Spleen (tissue), 13 donors: ENCODE measurements at places on chromosomes 7 and 10.

GRCh38 chr7:37494926-37495325 is 46.3 kb upstream of the ELMO1 start:
- no peaks in the 10 kb centered on the region for H3K27me3 ChIP-seq
- H3K4me1 ChIP-seq, result no peaks in the 10 kb centered on the region
- no peak overlapping the region for H3K4me3 ChIP-seq
- no peaks in the 10 kb centered on the region for H3K36me3 ChIP-seq
- no peak overlapping the region for H3K27ac ChIP-seq

DNA sequence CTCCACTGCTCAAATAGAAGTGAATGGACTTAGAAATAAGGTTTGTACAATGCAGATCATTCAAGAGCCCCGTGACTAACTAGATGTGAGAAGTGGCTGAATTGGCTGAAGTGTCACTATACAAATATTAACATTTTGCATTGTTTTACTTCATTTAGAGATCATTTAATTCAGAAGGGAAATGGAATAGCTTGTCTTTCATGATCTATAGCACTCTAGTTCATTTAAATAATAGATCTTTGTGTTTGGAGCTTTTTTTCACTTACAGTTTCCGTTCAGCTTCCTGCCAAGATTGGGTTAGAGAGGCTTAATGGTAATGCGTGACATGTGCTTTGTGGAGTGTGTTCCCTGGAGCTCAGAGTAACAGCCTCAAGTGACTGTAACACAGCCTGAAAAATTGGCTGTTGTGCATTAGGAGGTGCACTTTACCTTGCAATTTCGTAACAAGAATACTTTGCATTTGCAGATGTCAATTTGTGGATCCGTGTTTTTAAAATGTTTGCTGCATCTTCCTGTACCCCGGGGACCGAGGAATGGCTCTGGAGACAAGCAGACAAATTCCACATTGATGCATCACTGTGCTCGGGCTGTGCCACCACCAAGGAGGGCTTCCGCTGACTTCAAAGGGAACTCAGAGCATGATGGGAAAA is 170.3 kb downstream of the NRP1 start:
- no peaks in the 10 kb centered on the region for H3K36me3 ChIP-seq
- H3K4me3 ChIP-seq, result no peak overlapping the region
- no peaks in the 10 kb centered on the region for H3K27me3 ChIP-seq
- no peak for DNase-seq
- H3K4me1 ChIP-seq, result peaks cover 7% of the 10 kb centered on the region

GRCh38 chr10:83943049-83943448 is 196.3 kb upstream of the GHITM start:
- no peak overlapping the region for H3K4me3 ChIP-seq
- no peaks in the 10 kb centered on the region for H3K36me3 ChIP-seq
- DNase-seq, result no peak
- no peak overlapping the region for H3K27ac ChIP-seq
- no peaks in the 10 kb centered on the region for H3K4me1 ChIP-seq

DNA sequence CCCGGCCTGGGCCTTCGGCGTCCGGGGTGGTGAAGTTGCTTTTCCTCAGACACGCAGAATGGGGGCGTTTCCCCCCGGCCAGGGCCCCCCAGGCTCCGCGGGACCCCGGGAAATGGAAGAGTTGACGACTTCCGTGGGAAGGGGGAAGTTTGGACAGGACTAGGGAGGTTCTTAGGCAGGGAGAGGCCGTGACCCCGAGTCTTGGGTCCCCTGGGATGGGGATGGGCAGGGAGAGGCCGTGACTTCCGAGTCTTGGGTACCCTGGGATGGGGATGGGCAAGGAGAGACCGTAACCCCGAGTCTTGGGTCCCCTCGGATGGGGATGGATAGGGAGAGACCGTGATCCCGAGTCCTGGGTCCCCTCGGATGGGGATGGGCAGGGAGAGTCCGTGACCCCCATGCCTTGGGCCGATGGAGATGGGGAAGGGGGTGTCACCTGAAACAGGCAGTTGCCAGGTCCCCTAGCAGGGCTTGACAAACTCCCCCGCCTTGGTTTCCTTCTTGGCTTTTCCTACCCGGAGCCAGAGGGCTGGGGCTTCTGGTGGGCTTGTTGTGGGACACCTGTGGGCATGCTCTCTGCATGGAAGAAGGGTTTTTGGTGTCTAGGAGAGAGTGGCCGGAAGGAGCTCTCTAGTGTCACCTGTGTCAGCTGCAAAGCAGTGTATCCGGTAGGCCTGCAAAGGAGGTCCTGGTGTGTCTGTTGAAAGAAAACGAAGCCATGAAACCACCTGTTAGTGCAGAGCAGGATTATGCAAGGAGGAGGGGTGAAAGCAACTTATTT is 1.1 kb downstream of the TRRAP start:
- H3K27ac ChIP-seq, result peak overlapping the region; percentile 99
- peaks cover 27% of the 10 kb centered on the region for H3K36me3 ChIP-seq
- DNase-seq, result peak; percentile 85
- peaks cover 15% of the 10 kb centered on the region for H3K4me1 ChIP-seq

DNA sequence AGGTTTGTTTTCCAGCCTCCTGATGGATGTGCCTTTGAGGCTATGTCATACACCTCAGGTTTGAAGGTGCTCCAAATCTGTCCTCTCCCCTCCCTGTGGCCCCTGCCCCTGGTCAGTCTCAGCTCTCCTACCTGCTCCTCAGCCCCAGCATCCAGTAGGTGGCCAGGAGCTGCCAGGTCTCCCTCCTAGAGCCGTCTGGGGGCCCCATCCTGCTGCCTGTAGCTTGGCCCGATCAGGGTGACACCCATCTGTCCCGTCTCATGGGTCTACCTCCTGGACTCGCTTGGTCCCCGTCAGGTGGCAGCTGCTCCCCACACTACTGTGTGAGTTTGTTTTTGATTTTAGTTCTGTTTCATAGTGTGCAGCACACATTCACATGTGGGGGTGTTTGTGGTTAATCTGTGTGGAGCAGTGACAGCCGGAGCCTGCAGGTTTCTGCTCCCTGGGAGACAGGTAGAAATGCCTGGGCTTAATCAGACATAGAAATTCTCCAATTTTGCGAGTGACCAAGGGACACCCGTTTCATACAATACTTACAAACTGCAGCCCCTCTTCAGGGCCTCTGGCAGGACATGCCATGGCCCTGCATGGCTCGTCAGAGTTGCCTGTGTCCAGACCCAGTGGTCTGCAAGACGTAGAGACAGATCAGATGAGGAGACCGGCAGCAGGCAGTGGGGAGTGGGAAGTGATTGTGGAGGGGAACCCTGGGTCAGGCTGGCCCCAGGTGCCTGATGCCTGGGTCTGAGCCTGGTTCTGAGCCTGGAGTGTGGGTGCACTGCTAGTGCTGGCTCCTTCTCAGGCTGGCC is 17.1 kb downstream of the ADCY1 start:
- no peaks in the 10 kb centered on the region for H3K36me3 ChIP-seq
- no peaks in the 10 kb centered on the region for H3K4me1 ChIP-seq
- H3K27me3 ChIP-seq, result no peaks in the 10 kb centered on the region
- H3K4me3 ChIP-seq, result no peak overlapping the region
- peak; percentile 65 for DNase-seq

- peak overlapping the region; percentile 61 for H3K27ac ChIP-seq
- peak; percentile 67 for DNase-seq
- no peak overlapping the region for H3K4me3 ChIP-seq
- H3K36me3 ChIP-seq, result peaks cover 3% of the 10 kb centered on the region
Observed at GRCh38 chr7:1948301-1948796, 278.3 kb downstream of the ELFN1 start.

DNA sequence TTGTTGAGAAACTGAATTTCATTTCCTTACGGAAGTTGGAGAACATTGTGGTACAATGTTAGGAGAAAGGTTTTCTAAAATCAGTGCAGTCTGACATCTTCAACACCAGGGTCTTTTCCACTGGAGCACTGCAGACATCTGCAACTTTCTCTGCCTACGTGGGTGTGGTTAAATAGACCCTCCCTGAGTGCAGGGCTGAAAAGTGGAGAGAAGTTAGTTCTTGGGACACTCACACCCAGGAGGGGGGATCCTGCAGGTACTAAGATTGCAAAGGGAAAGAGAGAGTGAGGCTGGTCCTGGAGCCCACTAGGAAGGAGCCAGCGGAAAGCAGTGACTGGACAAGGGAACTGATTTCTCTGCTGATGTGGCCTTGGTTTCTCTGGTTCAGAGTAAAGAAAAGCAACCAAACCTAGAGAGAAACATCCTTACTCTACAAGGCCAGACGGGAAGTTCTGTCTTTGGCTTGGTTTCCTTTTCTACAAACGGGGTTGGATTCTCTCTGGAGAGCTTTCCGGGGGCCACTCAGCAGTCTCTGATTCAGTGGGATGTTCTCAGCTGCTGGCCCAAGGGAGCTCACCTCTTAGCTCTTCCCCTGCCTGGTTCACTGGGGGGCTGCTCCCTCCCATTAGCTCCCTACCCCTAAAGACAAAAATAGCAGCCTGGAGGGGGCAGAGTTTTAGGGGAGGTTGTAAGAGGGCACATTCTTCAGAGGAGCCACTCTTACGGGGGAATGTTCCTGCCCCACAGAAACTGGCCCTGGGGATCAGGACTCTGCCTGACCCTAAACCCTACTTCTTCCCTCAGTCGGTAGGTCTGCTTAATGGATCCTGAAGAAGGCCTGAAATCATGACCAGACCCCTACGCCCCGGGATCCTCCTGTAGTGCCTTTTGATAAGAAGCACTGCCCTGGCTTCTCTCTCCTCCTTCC is 2.7 kb downstream of the UPP1 start:
- H3K27ac ChIP-seq, result peak overlapping the region; percentile 93
- DNase-seq, result peak; percentile 61
- H3K4me3 ChIP-seq, result peak overlapping the region; percentile 9
- H3K36me3 ChIP-seq, result peaks cover 60% of the 10 kb centered on the region
- H3K27me3 ChIP-seq, result no peaks in the 10 kb centered on the region

DNA sequence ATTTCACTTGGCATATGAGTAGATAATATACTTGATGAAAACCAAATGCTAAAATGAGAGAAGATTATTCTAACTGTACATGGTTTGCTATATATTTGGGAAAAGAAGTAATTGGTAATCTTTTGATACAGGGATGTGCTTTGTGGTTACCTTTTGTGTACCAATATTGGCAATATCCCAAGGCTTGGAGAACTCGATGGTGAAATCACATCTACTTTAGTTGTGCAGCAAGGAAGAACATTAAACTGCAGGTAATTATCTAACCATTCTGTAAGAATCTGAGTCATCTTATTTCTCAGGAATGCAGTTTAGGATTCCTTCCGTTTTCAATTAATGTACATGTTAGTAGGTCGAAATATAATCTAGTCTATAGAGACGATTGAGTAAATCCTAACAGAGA is 64.1 kb downstream of the SRI start:
- no peak overlapping the region for H3K27ac ChIP-seq
- no peak for DNase-seq
- H3K27me3 ChIP-seq, result no peaks in the 10 kb centered on the region
- H3K4me1 ChIP-seq, result no peaks in the 10 kb centered on the region
- H3K36me3 ChIP-seq, result no peaks in the 10 kb centered on the region

- no peak for DNase-seq
- no peaks in the 10 kb centered on the region for H3K4me1 ChIP-seq
- H3K4me3 ChIP-seq, result no peak overlapping the region
- no peaks in the 10 kb centered on the region for H3K36me3 ChIP-seq
Observed at GRCh38 chr10:21904930-21905329, 98.6 kb downstream of the DNAJC1 start.

- H3K4me3 ChIP-seq, result peak within 1 kb of the TSS; percentile 96
- no peaks in the 10 kb centered on the region for H3K27me3 ChIP-seq
- DNase-seq, result peak; percentile 97
- H3K4me1 ChIP-seq, result peaks cover 54% of the 10 kb centered on the region
- H3K27ac ChIP-seq, result peak within 1 kb of the TSS; percentile 85
Observed at GRCh38 chr7:66920769-66921395, at the start of gene TMEM248. Gene TMEM248 (plus strand): TSS chr7:66921225. CDS start chr7:66941866, 20,641 bp downstream.

DNA sequence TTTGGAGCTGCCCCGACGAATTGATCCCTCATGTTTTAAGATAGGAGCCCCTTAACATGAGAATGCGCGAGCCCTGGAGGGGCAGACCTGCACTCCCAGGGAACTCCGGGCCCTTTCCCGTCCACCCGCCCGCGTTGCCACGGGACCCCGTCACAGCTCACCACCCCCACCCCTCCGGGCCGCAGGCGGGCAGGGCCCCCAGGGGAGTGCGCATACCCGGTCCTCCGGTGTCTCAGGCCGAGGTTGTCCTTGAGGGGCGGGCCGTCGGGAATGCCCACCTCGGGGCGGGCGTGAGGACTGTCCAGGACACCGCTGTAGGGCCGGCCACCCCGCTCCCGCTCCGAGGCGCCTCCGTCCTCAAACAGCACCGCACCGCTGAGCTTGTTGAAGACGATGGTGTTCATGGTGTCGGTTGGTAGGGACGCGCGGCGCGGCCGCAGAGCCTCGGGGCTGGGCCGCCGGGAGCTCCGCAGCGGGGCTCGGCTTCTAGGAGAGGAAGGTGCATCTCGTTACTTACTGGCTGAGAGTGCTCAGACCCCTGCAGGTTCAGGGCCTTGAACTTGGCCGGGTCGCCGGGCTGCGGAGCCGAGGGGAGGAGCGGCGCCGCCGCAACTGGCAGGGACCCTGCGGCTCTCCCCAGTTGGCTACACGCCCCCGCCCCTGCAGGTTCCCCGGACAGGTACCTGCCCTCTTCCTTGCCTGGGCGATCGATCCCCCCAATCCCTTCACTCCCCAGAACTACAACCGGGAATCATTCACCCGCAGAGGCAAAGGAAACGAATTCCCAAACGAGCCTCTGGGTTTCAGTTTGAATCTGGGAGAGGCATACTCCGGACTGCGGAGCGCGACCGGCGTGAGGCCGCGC is 2.4 kb downstream of the MKX start:
- no peaks in the 10 kb centered on the region for H3K36me3 ChIP-seq
- H3K27ac ChIP-seq, result peak overlapping the region; percentile 36
- peaks cover 34% of the 10 kb centered on the region for H3K4me1 ChIP-seq
- peaks cover 99% of the 10 kb centered on the region for H3K27me3 ChIP-seq
- H3K4me3 ChIP-seq, result peak overlapping the region; percentile 89

- no peak for DNase-seq
- H3K36me3 ChIP-seq, result no peaks in the 10 kb centered on the region
- H3K4me1 ChIP-seq, result no peaks in the 10 kb centered on the region
- H3K27ac ChIP-seq, result no peak within 1 kb of the TSS
- H3K27me3 ChIP-seq, result no peaks in the 10 kb centered on the region
Observed at GRCh38 chr10:5196702-5197113, at the start of gene AKR1C4. Gene AKR1C4 (plus strand): TSS chr10:5196837. CDS start chr10:5196868, 31 bp downstream.

- DNase-seq, result no peak
- H3K4me3 ChIP-seq, result no peak overlapping the region
- H3K4me1 ChIP-seq, result no peaks in the 10 kb centered on the region
- no peaks in the 10 kb centered on the region for H3K36me3 ChIP-seq
- no peaks in the 10 kb centered on the region for H3K27me3 ChIP-seq
Observed at GRCh38 chr7:46145412-46145811, 224.3 kb upstream of the IGFBP3 start.

- H3K27ac ChIP-seq, result no peak overlapping the region
- no peaks in the 10 kb centered on the region for H3K27me3 ChIP-seq
- no peaks in the 10 kb centered on the region for H3K4me1 ChIP-seq
- H3K36me3 ChIP-seq, result no peaks in the 10 kb centered on the region
- DNase-seq, result no peak
Observed at GRCh38 chr7:157932498-157933218, 595.9 kb downstream of the DNAJB6 start.

- no peaks in the 10 kb centered on the region for H3K27me3 ChIP-seq
- no peak overlapping the region for H3K27ac ChIP-seq
- no peak for DNase-seq
- no peak overlapping the region for H3K4me3 ChIP-seq
- H3K4me1 ChIP-seq, result peaks cover 8% of the 10 kb centered on the region
- H3K36me3 ChIP-seq, result no peaks in the 10 kb centered on the region
Observed at GRCh38 chr7:29341156-29341555, 146.6 kb downstream of the CHN2 start.
